ENCODE measurements at places on chromosomes 6 and 20.

DNA sequence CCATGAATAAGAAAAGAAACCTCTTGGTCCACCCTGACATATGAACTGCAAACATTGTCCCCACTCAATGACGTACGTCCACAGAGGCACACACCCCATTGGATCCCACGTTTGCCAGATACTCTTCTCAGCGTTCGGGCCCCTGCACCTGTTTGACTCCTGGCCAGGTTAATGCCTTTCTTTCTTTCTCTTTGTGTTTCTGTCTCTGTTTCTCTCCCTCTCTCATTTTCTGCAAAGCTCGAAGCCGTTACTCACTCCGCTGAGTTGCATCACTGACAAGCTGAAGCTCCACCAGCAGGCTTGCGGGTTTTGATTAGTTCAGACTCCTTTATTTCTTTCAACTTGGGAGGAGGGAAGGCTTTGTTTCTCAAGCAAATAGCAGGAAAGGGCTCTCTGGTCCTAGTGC, 135.5 kb upstream of the SUPT3H start:
- no peak for DNase-seq

- no peak for DNase-seq
These were observed 493.5 kb upstream of the FLRT3 start for GRCh38 chr20:14830899-14831298.

- no peak for DNase-seq
These were observed 2.8 kb downstream of the TNFRSF21 start for GRCh38 chr6:47306887-47307286.

DNA sequence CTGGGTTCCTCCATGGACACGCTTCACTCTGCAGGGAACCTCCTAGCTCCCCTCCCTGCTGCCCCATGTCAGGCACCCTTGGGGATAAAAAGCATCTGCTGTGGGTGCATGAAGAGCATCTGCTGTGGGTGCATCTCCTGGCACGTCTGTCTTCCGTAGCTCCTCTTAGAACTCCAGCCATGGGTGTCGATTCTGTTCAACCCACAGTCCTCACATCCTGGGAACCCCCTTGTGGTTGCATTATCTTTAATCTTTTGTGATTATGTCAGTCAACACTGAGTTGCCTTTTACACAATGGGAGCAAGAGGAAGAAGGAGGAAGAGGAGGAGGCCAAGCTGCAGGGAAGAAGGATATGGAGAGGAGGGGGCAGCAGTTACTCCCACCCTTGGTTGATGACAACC, 24.1 kb upstream of the CCR6 start:
- no peak for DNase-seq

- no peak for DNase-seq
These were observed 104.1 kb upstream of the BMP5 start for GRCh38 chr6:55979526-55979925.

DNA sequence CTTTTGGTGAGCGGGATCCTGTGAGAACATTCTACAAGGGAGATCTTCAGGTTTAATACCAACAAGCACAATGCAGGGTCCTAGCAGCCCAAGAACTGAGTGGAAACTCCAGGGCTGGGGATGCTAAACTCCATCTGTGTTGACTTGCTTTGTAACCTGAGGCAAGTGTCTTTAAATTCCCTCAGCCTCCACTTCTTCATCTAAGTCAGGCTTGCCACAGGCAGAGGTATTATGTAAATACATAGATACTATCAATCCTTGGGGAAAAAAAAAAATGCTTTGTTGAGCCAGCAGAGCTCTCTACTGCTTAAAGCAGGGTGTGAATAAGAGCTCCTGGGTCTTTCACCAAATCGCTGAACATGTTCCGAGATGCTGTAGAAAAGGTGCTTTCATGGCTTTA, 114.2 kb upstream of the PHACTR1 start:
- no peak for DNase-seq

DNA sequence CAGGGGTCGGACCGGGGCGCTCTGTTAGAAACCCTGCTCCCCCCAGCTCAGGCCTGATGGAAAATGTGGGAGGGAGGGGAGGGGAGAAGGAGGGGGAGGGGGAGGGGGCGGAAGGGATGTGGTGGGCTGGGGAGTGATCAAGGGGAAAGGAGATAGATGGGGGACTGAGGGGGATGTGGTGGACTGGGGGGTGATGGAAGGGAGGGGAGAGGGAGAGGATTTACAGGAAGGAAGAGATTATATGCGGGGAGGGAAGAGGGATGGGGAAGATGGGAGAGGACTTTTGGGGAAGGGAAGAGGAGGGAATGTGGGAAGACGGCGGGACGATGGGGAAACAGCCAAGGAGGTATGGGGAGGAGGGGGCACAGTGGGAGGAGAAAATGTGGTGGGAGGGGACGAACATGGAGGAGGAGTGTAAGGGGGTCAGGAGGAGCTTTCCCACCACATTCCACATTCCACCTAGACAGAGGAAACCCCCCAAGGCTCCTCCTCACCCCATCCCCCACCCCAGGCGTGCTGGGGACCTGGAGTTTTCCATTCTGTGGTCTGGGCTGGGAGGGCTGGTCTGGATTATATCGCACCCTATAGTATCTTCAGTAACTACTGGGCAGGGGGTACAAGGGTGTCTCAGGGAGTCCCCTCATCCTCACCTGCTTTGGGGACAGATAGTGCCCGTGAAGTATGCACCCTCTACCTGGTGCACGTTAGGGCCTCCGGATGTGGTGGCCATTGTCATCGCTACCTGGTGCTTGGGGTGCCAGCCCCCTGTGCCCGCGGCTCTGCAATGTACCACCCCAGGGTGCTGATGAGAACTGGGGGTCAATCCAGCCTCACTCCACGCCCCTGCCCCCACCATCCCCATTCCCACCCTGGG, 578 bp upstream of the PTGIS start:
- DNase-seq = no peak

- no peak for DNase-seq
These were observed 268.3 kb downstream of the CD109 start for GRCh38 chr6:73964241-73964854.

- DNase-seq = no peak
These were observed 61.1 kb downstream of the FAM217A start for GRCh38 chr6:4017834-4018170.

- DNase-seq = no peak
These were observed 466.3 kb upstream of the CDH4 start for GRCh38 chr20:60785785-60786184.

DNA sequence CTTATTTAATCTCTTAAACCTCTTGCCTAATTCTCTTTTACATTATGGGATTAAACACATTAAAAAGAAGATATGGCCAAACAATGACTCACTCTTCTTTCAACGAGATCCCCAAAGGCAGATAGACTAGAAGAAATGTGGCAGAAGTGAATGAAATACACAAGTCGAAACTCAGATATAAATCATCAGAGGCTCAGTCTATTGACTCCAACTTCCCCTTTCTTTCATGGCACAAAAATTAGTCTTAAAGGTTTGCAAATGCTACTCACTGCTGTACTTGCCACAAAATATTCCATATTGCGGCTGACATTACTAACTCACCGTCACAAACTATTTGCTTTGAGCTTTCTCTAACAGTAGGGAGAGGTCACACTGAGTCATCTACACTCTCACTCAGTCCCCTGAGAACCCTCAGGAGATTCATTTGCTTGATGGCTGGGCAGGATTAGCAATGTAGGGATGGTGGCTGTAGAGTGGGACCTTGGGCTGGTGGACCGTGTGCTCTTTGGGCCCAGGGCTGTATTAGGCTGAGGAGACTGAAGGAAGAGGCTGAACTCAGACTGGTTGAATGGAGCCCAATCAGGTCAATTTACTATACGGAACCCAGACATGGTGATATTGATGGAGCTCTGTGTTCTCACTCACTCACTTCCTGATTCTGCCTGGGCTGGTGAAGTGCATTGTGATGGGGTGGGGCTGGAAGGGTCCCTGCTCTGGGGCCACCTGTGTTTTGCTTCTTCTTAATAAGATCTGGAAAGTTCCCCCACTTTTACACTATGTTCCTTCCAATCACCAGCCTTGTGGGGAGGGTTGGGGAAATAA, 42.8 kb upstream of the UBR2 start:
- no peak for DNase-seq

DNA sequence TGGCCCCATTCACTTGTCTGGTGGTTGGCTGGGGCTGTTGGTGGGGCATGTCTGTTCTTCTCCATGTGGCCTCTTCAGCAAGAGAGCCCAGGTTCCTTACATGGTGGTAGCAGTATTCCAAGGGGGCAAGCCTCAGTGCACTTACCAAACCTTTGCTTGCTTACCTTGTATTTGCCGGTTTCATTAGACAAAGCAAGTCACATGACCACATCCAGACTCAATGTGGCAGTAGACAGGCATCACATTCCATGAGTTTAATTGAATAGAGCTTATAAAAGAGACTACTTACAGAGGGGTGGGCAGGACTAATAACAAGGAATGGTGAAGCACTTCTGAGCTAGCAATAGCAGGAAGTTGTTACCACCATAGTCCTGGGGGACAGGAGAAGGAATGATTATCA, 78.6 kb downstream of the SNAP25 start:
- no peak for DNase-seq

DNA sequence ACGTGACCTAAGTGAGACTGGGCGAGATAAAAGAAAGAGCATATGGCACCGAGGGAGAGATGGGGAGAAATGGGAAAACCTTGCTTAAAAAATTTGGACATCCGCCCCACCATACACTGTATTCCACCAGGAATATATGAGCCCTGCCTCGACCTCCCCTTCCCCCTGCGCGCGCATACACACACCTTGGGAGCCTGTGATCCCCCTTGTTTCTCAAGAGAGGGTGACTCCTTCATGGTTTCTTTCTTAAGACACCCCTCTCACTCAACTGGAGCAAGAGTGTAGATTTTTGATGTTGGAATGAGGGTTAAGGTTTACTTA, 480 bp downstream of the ABCF1 start:
- no peak for DNase-seq

Measured in activated naive CD4-positive, alpha-beta T cell treated with anti-CD3 and anti-CD28 coated beads, Interleukin-2, amount 50 U/mL, for 16 hours (primary cell).